ENCODE measurements at places on chromosomes 7 and 10.
A peak's percentile ranks its signal among the peaks of the same experiment; 100 is the strongest.

- DNase-seq: peak; percentile 36
These were observed 7.1 kb downstream of the ZSCAN25 start for GRCh38 chr7:99623702-99624447.

GRCh38 chr7:88458279-88458678 is 151.6 kb upstream of the STEAP4 start:
- no peak for DNase-seq

DNA sequence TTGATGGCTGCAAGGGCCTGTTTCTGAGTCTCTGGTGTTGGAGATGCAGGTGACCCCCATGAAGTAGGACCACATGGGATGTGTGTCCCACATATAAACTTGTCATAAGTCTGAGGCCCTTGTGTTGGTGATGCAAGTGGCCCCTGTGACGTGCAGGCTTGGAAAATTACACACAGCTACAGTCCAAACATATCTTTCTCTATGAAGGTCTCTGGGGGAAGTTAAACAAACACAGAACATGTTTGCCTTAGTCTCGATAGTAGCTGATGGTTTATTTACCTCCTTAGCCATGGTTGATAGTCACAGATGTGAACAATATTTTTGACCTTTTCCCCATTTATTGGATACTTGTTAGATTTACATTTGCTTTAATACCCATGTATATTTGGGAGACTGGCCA is 64.7 kb downstream of the ADCY1 start:
- no peak for DNase-seq

- no peak for DNase-seq
These were observed 219.8 kb upstream of the SMIM30 start for GRCh38 chr7:113338071-113338696.

- no peak for DNase-seq
These were observed 3.5 kb downstream of the RASSF4 start for GRCh38 chr10:44962870-44963738.

DNA sequence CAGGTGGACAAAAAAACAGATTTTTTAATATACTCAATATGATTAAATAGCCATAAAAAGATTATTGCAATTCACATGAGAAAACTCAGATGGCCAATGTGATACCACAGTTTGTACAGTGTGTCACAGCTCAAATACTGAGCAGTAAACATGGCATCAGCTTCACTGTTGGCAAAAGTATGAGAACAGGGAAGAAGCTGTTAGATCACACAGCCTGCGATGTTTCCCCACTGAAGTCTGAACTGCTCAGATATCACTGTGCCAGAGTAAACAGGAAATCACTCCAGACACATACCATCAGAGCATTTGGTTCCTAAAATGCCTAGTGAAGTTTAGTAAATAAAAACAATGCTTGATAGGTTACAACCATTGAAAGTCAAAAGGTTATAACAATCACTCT is 347.8 kb downstream of the ETV1 start:
- no peak for DNase-seq

DNA sequence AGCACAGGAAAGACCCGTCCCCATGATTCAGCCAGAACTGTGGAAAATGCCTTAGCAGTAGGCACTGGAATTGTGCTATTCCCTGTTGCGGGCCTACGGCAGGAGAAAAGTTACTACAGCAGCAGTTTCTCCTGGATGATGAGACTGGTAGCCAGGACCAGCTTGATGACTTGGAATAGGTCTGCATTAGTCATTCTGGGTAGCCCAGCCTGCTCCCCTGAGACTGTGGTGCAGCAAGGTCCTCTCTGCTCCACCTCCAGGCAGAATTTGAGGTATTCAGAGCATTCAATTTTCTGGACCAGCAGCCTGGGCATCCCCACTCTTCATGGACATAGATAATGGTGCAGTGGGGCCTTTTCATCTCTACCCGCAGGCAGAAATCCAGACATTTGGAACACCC is 490.0 kb downstream of the SH2D4B start:
- DNase-seq: no peak

DNA sequence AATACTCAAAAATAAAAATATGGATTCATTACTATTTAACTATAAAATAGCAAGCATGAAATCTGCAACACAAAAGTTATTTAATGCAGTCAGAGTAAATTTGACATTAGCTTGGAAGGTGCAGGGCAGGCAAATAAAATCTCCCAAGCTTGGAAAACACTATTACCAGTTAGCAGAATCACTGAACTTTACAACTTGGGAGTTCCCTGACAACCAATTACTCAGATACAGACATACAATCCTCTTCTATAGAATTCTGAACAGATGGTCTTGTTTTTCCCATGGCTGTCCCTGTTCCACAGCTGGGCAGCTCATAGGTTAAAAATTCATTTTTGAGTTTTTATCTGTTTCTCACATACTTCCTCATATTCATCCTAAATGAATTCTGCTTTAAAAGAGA is 1002.6 kb downstream of the SORCS3 start:
- no peak for DNase-seq

DNA sequence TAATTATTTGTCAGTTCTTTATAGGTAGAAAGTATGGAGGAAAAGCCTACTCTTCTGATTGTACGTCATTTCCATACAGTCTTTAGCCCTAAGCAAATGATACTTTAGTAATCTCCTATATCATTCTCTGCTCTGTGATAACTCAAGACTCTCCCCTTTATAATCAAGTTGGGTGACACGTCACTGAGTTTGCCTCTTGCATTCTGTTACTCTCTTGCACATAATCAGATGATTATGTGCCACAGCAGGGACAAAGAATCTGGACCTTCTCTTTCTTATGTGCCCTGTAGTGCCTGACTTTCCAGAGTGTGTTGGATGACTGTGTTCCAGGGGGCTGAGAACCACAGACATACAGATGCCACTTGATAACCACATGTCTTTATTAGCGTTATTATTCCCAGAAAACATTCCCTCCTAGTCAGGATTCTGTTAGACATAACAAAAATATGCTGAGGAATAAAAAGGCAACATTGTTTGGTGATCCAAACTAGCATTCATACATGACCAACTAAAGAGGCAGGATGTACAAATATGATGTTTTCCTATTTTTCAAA is 116.4 kb upstream of the HGF start:
- DNase-seq: no peak

DNA sequence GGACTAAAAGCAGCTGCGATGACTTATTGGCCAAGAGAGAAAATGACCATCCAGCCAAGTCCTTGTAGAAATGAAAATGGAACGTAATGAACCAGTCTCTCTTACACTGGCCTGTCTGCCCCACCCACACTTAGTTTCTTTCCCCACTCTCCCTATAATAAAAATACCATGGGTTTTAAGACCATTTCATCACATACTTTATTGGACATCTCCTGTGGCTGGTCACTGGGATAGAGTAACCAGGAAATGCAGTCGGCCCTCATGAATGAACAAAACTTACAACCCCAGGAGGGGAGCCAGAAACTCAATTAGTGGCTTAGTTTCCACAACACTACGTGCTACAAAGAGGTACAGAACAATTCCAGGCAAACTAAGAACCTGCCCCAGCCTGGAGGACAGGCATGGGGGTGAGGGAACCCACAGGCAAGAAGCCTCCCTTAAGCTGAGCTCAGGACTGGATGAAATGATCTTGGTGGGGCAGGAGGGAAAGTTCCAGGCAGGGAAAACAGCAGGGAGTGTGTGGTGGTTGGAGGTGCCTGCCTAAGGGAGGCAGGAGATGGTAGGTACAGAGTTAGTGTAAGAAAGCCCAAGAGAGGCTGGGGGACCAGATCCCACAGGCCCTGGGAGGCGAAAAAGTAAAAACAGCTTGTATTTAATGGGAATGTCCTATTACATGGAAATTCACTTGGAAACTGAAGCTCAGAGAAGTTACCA is 29.6 kb downstream of the MKI67 start:
- no peak for DNase-seq

All from CD4-positive, alpha-beta T cell treated with Interleukin-17A for 4 hours (primary cell).